Muscle of leg (tissue), 16 donors: ENCODE measurements at places on chromosomes 2 and 18. TPM values are rescaled to one million over a fixed set of nuclear protein-coding genes. Genes with fewer than 3 reads are reported as not detected.

Gene LYPD1
- 13.4 TPM for polyA plus RNA-seq

Gene CCDC74B
- 1.5 TPM for polyA plus RNA-seq

Gene GPATCH11
- 7.7 TPM for polyA plus RNA-seq

Gene SUCLG1
- polyA plus RNA-seq: 84.5 TPM

Gene MRPL33
- polyA plus RNA-seq: 120 TPM

Gene KIF3C
- 16.4 TPM for polyA plus RNA-seq

Gene TMEM169
- polyA plus RNA-seq: 3.9 TPM

Gene UGT1A3
- polyA plus RNA-seq: not detected

Gene DUSP11
- 19.5 TPM for polyA plus RNA-seq

Gene CROCC2
- 0.50 TPM for polyA plus RNA-seq

Gene GREB1L
- polyA plus RNA-seq: 8.1 TPM

Gene MOGAT1
- polyA plus RNA-seq: not detected

Gene RIF1
- 83.6 TPM for polyA plus RNA-seq

Gene HS1BP3
- polyA plus RNA-seq: 10.6 TPM

Gene HOXD13
- 0.08 TPM for polyA plus RNA-seq

Gene ACTR1B
- polyA plus RNA-seq: 47.8 TPM

Gene SF3B1
- 260 TPM for polyA plus RNA-seq
